HEK293T (cell line): ENCODE measurements at places on chromosomes 12 and 14.

DNA sequence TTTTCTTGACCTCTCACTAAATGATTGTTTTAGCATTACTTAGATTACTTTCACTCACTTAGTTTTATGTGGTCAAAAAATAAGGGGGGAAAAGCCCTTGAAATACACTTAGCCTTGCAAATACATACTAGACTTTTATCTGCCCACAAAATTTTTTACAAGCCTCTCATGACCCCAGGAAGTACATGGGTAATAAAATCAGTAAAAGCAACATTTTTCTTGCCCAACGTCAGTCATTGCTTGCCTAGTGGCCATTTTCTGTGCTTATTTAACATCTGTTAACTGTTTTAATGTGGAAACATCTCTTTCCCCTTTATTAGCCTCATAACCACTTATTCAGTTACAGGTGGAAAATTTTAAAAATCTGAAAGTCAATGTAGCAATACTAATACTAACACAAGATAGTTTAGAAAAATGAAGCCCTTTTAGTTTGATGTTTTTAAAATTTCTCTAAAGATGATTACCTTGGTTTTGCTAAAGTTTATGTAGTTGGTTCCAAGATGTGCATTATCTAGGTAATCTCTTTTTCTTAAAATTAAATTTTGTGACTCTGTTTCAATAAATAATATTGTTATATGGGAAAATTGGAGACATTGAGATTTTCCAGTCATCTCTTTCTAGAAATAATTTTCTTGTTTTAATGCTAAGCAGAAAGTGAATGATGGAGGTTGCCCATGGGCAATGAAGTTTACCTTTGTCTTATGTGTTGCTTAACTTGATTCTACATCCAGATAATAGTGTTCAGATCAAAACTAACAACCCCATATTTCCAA, 175.5 kb downstream of the TMTC2 start:
- DNase-seq: peak; percentile 52

DNA sequence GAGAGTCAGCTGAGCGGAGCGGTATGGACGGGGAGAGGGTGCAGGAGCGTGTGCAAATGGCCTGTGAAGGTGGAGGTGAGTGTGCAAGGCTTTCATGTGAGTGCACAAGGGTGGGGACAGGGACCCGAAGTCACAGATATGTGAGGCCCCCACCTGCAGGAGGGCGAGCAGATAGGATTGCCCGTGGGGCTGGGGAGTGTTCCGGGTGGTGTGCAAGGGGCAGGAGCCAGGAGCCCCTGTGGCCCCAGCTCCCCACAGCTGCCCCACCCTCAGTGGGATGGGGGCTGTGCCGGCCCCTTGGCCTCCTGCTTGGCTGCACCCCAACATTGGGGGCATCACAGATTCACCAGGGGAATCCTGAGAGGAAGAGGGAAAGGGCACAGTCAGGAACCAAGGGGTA, 5.5 kb upstream of the ZNF384 start:
- no peak for DNase-seq

- no peak for DNase-seq
Observed at GRCh38 chr14:53947094-53947445, 9.6 kb downstream of the BMP4 start.

GRCh38 chr14:26389646-26390508, 208.0 kb downstream of the NOVA1 start:
- peak; percentile 23 for DNase-seq

GRCh38 chr12:90017316-90017715, 308.7 kb upstream of the ATP2B1 start:
- DNase-seq: no peak

GRCh38 chr12:47028981-47029708, 50.3 kb upstream of the PCED1B start:
- DNase-seq: no peak

GRCh38 chr14:34170882-34171281, 220.0 kb upstream of the EGLN3 start:
- DNase-seq: no peak

GRCh38 chr12:30794591-30795409, 40.0 kb upstream of the CAPRIN2 start:
- peak; percentile 14 for DNase-seq

GRCh38 chr14:76280221-76280620, 95.7 kb upstream of the ESRRB start:
- no peak for DNase-seq

- peak; percentile 36 for DNase-seq
Observed at GRCh38 chr14:77707355-77707723, 484 bp downstream of the ALKBH1 start.

DNA sequence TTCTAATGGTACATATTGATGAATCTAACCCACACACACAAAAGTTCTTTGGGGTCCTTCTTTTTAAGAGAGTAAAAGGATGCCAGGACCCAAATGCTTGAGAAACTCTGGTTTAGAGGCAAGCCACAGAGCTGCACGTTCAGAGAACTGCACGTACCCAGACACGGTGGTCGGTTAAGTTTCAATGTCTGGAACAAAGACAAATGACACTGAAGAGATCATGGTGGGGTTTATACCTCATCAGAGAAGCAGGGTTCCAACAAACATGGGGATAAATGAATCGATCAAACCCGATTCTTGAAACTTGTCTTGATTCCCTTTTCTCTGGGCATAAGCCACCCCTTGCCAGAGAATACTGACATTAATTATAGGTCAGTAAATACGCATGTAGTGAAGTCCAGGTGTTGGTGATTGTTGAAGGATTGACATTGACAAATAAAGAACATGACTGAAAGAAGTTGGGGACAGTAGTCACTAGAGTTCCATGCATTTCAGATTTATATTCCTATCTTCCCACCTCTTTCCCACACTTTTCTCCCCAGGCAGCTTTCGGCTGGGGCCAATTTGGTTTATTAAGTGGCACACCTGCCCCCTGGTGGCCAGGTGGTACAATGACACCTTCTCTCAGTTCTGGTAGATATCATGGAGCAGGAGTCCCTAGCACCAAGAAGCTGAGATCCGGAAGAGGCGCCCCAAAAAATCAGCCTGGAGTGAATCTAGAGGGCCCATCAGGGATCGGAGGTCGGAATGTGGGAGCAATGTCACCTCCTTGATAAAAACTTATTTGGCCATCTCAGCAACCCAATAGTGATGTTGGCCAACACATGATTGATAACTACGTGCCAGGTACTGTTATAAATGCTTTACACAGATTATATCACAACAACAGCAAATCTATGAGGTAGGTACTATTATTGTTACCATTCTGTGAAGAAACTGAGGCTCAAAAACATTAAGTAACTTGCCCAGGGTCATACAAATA, 17.8 kb upstream of the HDAC7 start:
- DNase-seq: peak; percentile 76

- DNase-seq: no peak
Observed at GRCh38 chr12:68069275-68069674, 80.0 kb downstream of the IFNG-AS1 start.

DNA sequence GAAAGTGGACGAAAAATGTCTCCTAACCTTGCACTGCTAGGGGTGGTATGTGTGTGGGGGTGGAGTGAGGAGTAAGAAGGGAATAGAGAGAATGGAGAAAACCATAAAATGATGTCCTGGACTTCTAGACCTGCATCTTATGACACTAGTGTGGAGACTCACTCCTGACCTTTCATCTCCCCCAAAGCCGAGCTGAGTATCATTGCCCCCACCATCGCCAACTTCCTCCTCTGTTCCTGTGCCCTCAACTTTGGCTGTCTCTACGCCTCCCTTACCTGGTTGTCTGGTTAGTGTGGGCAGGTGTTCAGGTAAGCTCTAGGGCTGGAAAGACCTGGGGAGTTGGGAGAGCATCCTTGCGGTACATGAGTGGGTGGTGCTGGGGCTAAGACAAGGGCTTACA, 4.5 kb upstream of the KLHL33 start:
- no peak for DNase-seq

GRCh38 chr12:121128908-121129810, 3.5 kb upstream of the P2RX7 start:
- DNase-seq: no peak

DNA sequence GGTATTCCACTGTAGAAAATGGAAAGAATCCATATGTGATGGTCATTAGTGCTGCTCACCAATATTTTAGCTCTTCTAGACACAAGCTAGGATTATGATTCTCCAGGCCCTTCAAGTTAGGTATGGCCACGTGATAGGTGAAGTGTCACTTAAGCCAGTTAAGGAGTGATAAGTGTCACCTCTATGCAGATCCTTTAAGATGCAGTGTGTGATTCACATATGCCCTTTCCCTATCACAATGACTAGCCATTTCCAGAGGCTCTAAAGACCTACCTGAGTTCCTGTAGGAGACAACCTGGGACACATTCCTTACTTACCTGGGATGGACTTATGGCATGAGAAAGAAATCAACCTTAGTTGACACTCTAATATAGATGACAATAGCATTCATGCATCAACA, 343.2 kb downstream of the NELL2 start:
- no peak for DNase-seq

- no peak for DNase-seq
Observed at GRCh38 chr12:96249196-96250118, 55.3 kb downstream of the ELK3 start.

- no peak for DNase-seq
Observed at GRCh38 chr12:106480251-106480650, 102.6 kb upstream of the RFX4 start.

DNA sequence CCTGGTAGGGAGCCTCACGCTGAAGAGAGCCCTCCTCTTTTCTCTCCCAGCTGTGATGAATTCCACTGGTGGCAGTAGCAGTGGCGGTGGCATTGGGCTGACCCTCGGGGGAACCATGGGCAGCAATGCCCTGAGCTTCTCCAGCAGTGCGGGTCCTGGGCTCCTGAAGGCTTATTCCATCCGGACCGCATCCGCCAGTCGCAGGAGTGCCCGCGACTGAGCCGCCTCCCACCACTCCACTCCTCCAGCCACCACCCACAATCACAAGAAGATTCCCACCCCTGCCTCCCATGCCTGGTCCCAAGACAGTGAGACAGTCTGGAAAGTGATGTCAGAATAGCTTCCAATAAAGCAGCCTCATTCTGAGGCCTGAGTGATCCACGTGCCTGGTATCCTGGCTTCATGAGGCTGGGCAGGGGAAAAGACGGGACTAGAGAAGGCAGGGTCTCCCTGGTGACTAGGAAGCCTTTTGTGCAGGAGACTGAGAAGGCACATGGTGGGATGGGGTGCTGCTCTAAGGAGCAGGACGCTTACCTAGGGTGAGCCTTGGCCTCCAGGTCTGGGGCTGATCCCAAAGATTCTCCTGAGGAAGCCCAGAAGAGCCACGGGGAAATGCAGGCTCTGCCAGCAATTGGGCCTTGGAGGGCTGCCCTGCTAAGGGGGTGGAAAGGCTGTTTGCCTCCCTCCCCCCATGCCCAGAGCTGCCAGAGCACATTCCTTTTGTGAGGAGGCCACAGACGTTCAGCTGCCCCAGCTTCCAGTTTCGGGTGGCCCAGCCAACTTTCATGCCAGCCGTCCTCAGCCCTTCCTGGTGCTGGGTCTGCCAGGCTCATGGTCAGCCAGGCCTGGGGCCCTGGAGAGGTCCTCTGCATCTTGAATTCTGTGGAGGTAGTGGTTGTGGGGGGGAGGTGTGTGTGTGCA, 15.8 kb downstream of the KRT7 start:
- no peak for DNase-seq

DNA sequence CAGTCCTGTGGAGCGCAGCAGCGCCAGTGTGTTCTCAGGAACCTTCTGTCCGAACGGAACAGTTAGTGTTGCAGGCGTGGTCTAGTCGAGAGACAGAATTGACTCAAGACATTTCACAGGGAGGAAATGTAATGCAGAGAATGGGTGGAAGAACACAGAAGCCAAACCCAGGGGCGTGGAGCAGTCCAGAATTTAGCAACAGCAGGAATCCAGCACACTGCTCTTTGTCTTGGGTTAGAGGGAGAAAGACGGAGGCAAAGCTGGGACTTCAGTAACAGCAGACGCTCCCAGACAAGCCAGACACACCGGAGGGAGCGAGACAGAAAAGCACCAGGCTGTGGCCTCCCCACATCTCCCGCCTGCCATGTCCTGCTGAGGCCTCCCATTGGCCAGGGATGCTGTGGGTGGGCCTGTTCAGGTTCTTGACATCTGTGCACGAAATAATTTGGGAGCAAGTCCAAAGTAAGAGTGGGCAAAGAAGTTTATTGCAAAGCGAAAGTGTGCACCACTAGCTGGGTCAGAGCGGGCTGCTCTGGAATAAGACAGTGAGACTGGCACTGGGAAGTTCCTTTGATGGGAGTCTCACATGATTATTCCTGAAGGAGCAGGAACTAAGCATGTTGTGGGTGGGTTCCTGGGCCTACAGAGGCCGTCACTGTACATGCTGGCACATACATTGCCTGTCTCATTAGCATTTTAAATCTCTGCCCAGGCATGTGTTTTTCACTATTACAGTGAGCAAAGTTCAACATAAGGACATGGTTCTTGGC, 339.3 kb upstream of the SFSWAP start:
- DNase-seq: no peak

- DNase-seq: no peak
Observed at GRCh38 chr14:95979339-95980042, 59.7 kb upstream of the C14orf132 start.

GRCh38 chr14:49637534-49638078, 2.6 kb upstream of the DNAAF2 start:
- no peak for DNase-seq

DNA sequence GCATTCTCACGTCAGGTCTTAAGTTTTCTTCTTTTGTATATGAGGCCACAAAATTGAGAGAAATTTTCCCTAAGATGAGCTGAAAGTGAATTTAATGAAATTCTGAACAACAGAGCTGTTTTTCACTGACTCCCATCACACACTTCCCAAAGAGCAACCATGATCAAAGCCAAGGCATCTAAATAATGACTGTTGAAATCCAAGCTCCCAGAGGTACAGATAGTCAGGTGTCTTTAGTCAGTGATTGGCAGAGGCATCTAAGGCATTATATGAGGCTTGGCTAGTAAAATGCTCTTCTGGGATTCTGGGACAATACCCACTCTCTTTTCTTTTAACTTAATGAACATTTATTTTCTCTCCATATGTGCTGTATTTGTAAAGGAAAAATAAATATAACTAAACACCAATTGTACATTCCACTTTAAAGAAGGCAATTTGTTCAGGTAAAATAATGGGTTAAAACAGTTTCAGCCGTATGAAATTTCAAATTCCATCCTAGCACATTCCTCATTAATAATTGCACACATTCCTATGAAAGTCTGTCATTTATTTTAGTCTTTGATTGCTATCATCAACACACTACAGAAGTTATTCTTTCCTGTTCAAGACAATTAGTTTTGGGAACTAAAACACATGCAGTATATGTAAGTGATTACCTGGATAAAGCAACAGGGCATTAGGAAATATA, 871 bp upstream of the SSTR1 start:
- DNase-seq: no peak

DNA sequence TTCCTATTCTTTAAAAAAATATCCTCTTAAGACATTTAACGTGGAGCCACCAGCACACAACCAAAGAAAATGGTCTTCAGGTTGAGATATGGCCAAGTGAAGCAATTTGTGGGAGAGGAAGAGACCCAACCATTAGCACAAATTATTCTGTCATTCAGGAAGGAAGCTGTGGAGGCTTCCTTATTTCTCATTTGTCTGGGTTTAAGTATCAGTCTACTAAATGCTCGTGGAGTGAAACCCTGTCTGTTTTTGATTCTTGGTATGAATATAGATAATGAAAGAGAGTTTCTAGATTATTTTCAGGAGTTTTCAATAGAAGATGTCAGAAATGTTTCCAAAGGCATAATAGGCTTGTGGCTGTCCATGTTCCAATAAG, 125.1 kb downstream of the GPR65 start:
- DNase-seq: no peak
